Activated T-helper 9 cell treated with anti-CD3 and anti-CD28 coated beads, Interleukin-2, amount 50 U/mL, for 16 hours (primary cell): ENCODE measurements at places on chromosomes 7 and 10.

- DNase-seq = no peak
Measured at GRCh38 chr10:131726076-131726880, 174.5 kb upstream of the PPP2R2D start.

GRCh38 chr7:12722136-12722535 is 34.7 kb downstream of the ARL4A start:
- DNase-seq = no peak

DNA sequence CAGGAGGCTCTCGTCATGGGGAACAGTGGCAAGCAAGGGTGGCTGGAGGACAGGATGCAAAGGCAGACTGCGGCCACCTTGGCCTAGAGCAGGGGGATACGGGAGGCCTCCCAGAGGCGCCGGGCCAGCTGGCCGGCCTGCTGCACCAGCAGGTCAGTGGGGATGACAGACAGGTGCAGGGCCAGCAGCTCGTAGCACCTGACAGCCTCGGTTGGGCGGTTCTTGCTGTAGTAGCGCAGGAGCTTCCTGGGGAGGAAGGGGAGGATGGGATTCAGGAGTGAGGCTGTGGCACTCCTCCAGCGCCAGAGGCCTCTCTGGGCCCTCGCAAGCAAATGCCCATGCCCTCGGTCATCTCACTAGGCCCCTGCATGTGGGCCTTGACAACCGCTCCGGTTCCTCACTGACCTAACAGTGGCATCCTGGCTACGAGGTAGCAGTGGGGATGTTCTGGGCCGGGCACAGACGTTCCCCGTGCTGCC is 2.5 kb upstream of the PYROXD2 start:
- DNase-seq = no peak

DNA sequence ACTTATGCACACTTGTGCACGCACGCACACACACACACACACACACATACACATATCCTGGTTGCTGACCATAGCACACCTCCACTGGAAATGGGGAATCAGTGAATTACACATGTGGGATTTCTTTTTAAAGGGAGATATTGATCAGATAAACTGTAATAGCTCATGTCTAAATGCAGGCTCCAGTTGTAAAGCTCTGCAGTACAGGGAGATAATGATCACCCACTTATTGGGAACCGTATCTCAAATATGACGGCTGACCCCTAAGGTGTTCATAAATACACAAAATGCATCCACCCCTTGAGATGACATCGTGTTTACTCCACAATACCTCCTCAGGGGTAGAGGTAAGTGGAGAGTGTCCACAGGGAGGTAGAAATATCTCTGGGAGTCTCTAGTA is 79.2 kb downstream of the PLXNA4 start:
- DNase-seq = no peak

DNA sequence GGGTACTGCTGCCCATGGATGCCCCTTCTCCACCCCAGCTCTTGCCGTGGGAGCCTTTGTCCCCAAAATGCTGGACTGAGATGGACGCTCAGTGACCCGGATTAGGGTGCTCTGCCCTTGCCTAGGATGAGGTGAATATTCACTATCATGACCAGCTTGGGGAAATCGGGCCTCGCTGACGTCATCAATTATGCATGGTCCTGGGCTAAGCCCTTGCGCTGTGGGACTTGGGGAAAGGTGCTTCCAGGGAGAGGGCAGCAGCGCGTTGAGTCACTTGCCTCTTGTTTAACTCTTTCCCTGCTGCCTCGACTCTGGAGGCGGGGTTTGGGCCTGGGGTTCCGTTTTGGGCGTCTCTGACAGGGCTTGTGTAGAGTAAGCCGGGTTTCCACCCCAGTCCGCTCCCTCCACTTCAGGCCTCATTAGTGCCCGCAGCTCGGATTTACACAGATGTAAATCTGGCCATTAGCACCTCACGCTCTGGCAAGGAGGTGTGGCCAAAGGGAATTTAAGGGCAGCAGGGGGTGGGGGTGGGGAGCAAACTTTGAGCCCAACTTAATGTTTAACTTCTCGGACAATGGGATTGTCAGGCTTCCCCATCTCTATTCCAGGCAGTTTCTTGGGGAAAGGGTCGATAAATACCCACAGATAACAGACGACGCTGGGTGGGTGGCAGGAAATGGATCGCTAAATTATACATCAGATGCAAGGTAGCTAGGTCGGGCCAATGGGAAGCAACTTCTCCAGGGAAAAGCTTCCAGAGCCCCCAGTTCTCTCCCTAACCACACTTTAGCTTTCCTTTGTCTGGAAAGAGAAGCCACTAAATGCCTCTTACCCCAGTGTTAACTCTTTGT is 51.3 kb upstream of the TCF7L2 start:
- no peak for DNase-seq

DNA sequence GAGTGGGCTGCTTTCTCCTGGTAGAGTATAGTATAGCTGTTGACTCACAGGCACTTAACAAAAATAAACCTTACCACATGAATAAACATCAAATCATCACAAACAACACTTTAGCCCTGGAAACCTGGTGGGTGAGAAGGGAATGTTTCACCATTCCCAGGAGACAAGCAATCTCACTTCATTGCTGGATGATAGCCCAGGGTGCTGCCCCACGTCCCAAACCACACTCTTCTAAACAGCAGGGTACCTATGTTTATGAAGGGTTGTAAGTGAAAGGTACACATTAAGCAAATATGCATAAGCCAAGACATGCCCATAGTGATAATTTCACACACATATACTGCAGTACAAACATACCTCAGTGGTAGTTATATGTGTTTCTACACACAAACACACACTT is 276.2 kb downstream of the FGFR2 start:
- no peak for DNase-seq

- DNase-seq = no peak
Measured at GRCh38 chr7:4713183-4713784, 31.2 kb downstream of the FOXK1 start.

DNA sequence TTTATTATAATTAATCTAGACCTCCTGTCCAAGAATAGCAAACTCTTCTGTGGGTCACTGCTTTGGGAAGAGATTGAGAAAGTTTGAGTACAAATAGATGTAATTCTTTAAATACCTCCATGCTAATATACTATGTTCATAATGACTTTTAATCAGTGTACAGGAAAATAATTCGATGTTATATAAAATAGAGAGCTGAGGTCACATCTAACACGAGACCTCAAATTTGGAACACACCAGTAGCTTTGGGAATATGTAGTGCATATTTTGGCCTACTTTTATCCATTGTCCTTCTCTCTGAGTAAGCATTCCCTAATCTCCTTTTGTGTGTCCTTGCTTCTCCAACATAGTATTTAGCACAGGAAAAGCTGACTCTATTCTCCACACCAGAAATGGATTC is 27.3 kb upstream of the CABCOCO1 start:
- DNase-seq = no peak

DNA sequence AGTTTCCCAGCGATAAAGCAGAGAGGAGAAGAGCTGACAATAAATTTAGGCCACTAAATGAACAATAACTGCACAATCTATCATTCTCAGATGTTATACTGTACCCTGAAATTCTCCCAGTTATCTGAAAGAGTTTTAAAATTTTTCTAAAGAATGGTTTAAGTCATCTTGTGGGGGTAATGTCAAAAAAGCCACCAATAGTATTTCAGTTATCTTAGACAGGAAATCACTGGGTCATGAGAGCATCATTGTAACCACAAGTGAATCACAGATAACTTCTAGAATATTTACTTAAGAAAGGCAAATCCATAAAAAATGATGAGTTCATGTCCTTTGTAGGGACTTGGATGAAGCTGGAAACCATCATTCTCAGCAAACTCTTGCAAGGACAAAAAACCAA is 147.1 kb downstream of the DNAJB9 start:
- no peak for DNase-seq

- no peak for DNase-seq
Measured at GRCh38 chr7:45543473-45543872, 30.7 kb upstream of the ADCY1 start.

DNA sequence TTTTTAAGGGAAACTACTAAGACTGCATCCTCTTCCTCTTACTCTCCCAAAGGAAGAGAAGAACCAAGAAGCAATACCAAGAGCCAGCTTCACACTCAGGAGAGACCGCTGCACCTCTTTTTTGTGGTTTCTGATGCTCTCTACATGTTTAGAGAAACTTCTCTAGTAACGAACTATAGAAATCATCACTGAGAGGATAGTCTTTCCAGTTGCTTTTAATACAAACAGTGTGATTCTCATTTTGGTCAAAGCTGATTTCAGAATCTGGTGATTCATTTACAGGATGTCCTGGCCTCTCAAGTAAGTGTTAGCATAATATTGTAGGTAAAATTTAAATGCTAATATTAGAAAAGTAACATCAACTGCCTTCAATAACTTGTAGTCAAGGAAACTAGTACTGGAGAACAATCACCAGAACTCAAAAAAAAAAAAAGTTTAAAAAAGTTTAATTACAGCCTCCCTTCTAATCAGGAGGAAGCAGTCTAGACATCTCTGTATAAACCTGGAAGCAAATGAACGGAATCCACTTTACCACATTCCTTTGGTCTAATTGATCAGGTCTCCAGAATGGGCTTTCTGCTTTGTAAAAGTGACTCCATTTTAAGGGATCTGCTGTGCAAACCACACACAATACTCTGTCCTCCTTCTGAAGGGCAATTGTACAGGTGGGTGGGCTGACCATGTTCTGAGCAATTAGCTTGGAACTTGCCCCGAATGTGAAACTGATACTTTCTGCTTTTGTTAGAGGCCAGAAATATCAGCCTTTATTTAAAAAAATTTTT is 3.0 kb downstream of the LAMB1 start:
- DNase-seq = no peak

DNA sequence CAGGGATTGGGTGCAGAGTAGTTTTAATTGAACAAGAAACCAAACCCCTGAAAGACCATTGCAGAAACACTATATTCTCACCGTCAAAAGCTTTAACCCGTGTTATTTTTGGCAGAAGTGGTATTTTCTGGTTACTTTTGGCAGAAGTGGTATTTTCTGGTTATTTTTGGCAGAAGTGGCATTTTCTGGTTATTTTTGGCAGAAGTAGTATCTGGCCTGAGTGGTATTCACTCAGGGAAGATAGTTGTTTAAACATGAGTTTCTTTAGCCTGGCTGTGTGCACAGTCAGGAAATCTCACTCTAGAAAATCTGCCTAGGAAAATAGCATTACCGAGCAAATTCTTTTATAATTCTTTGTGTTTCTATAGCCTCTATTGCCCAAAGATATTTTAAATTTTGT is 322.7 kb downstream of the GFRA1 start:
- no peak for DNase-seq

- no peak for DNase-seq
Measured at GRCh38 chr7:69078997-69079769, 519.1 kb upstream of the AUTS2 start.

DNA sequence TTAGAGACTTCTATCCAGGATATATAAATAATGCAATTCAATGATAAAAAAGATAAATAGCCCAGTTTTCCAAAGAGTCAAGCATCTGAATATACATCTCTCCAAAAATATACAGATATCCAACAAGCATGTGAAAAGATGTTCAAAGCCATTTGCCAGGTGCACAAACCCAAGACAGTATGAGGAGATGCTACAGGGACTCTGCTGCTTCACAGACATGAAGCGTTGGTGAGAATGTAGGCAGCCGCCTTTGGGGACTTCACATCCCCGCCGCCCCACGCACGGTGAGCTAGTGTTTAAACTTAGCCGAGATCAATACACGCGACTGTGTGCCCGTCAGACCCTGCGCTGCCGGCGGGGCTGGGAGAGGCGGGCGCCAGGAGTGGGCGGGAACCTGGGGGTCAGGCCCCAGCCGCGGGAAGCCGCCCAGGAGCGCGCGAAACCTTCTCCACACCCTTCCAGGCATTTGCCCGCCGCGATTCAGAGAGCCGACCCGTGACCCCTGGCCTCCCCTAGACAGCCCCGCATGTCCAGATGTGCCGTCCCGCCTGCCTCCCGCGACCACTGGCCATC is 927 bp upstream of the ALOX5 start:
- DNase-seq = peak; percentile 6

- no peak for DNase-seq
Measured at GRCh38 chr10:81680359-81680758, 194.6 kb upstream of the NRG3 start.

DNA sequence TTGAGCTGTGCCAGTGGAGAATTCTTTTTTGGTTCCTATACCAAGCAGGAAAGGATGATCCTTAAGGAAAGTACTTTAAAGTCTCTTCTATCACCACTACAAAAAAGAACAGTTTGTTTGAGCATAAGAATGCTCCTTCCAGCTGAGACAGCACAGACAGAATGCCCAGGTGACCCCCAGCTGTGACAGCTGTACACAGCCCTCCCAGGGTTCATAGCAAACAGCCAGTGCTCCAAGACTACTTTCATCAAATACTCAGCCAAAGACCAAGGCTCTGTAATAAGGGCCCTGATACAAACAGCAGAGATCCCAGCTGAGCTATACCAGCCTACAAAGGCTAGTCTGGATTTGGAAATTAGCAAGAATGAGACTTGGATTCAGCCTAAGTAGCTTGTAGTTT is 65.7 kb downstream of the NXPH1 start:
- DNase-seq = no peak

DNA sequence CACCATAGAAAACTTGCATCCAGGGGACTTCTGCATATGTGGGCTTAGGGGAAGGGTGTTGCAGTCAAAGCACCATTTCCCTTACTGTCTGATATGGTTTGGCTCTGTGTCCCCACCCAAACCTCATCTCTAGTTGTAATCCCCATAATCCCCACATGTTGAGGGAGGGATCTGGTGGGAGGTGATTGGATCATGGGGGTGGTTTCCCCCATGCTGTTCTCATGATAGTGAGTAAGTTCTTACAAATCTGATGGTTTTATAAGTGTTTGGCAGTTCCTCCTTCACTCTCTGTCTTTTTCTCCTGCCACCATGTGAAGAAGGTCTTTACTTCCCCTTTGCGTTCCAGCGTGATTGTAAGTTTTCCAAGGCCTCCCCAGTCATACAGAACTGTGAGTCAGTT is 177.4 kb downstream of the ADK start:
- DNase-seq = no peak

- no peak for DNase-seq
Measured at GRCh38 chr7:133854739-133855138, 272.4 kb upstream of the LRGUK start.

DNA sequence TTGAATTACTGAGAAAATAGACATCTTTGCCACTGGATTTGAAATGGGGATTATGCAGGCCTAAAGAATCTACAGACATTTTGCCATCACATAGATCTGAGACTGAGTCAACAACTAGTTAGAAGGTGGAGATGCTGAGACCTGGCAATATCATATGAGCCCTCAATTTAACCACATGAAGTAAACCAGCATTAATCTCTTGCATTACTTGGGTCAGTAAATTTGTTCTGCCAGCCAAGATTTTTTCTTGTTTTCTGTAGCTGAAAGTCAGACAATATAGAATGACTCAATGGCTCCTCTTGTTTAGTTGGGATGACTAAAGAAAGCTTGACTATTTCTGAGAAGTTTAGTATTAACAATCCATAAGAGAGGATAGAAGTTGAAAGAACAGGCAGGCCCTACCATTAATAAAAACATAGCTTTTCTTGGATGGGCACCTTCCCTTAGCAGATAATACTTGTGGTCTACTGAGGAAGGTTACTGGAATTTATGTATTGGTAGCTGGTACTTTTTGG is 396.7 kb upstream of the SORCS1 start:
- DNase-seq = no peak
